ENCODE measurements at places on chromosomes 5 and 9.

DNA sequence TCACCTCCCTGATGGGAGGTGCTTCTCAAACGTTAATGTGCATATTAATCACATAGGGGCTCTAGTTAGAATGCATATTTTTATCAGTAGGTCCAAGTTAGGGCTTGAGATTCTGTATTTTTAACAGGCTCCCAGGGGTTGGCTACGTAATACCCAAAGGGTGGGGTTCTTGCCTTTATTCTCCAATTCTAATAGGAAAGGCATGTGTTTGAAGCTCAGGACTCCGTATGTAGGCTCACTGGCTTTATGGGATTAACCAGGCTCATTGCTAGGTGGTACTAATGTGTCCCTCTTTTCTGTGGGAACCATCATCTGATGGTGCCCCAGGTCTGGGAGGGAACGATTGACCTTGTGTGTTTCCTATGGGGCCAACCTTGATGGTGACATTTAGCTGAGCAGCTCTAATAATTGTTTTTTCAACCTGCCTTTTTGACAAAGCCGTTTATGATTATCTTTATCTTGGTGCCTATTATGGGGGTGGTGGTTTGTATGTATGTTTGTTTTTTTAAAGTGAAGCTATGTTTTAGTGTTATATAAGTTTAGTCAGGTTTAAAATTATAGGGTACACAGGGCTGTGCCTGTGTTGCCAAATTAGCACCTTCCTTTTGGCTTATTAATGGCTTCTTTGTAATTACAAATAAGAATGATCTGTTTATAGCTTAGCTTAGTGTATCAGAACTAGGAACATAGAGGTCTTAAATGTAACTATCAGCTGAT, 20.8 kb downstream of the TJP2 start:
- DNase-seq = no peak

DNA sequence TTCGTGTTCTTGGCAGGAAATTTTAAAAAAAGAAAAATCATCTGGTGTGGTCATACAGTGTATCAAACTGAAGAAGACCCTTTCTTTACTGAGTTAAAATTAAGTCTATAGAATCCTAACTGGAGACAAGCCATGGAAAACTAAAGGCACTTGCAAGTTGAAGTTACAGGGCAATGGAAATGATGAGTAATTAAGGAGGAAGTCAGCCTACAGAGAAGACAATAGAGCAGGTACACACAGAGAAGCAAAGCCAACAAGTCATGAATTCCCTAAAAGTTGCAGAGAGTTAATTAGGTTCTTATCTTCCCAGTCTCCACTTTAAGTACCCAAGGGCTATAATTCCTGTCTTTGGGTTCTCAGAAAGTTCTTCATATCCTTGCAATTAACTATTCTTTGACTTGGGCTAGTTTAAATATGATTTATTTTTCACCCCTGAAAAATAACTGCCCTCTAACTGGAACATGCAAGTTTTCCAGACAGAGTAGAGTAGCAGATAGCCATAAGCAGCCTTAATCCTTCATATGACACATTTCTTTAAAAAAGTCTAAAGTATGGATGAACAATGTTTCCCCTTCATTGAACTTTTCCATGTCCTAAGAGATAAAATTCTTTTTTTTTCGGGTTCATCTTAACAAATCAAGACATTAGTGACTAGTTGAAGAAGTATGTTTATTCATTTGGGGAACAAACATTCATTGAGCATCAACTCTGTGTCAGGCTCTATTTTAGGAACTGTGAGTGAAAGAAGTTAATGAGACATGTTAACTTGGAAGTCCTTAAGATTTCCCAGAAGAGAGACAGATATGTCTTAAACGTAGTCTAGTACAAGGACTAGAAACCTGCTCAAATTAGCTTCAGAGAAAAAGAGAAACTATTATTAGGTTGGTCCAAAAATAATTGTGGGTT, 5.2 kb upstream of the ITGA2 start:
- DNase-seq = no peak

DNA sequence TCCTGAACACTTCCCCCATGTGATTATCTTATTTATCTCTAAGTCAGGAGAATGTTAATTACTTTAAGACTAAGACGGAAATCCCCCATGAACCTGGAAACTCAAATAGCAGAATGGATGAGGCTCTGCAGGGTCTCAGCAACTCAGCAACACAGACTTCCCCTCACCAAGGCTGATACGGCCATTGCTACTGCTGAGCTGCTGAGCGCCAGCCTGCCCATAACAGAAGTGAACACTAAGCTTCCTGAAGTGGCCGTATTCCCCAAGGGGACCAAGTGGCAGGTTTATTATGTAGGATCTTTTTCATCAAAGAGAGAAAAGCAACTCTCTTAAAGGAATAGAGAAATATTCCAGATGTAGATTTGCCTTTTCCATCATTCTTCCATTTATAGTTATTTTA, 311.1 kb downstream of the RFX3 start:
- no peak for DNase-seq

- DNase-seq = no peak
Measured at GRCh38 chr9:75866273-75866871, 24.1 kb upstream of the PCSK5 start.

DNA sequence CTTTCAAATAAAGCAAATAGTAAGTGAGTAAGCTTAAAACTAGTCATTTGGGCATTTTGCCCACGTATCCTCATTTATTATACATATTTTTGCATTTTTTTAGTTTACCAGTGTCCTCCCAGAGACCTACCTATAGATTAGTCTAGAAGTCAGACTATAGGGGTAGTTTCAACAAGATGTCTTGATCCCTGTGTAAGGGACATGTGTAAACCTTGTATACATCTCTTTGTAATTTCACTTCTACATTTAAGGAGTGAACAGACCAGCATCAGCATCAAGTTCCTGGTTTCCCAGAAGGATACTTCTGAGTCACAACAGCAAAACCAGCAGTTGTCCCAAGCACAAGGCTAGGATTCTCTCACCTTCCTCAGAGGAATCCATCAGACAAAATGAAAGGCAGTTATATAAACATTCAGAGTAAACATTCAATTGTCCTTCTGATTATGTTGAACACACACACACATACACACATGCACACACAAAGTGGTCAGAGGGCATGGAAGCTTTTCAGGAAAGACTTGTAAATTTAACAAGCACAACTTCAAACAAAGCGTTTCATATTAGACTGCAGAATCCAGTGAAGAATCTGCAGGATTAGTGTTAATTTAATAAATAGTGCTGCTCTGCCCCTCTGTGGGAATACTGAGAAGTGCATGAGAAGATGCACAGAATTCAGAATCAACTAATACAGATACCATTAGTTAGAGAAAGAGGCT, 55.4 kb downstream of the HINT1 start:
- peak; percentile 36 for DNase-seq

DNA sequence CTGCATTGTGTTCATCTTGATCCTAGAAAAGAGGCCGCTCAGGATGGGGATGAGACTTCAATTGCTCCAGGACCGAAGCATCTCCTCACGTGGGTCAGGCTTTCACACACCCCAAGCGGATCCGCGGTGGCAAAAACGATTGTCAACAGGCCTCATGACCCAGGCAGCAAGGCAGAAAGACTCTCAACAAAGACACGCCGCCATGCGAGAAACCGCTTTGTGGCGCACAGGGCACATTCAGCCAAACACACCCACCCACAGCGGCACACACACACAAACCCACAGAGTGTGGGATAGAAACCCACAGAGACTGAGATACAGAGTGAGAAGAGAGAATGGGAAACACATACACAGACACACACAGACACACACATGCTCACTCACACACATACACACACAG, 483.4 kb downstream of the SPATA31A7 start:
- no peak for DNase-seq

GRCh38 chr5:110376281-110376951, 350.1 kb downstream of the TMEM232 start:
- no peak for DNase-seq

DNA sequence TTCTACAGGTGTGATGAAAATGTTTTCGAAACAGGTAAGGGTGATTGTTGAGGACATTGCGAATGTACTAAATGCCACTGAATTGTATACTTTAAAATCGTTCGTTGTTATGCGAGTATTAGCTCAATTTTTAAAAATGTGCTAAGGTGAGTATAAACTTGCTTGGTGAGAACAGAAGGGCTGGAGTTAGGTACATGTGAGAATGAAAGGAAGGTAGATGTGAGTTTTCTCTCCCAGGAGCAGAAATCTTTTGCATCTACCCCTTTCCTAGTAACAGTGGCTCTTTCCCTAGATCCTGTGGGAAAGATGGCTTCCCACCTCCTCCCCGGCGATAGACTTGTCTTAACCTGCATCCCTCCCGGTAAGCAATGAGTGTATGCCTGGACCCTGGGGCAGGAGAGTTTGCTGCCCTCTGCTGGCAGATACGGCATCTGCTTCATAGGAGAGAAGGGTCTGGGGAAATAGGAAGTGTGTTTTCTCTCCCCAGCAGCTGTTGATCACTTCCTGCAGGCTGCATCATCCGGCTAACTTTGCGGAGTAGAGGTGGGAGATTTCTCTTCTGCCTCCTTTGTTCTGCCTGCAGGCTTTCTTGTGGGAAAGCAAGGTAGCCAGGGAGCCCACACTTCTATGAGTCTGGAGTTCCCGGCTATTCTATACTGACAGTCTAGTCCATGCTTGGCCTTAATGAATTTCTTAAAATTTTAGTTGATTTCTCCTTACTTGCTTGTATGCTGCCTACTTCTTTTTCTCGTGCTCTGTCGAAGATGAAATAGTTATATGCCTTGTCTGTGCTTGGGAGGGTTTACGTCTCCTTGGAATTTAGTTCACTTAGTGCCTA, 373.3 kb upstream of the SEMA6A start:
- no peak for DNase-seq

DNA sequence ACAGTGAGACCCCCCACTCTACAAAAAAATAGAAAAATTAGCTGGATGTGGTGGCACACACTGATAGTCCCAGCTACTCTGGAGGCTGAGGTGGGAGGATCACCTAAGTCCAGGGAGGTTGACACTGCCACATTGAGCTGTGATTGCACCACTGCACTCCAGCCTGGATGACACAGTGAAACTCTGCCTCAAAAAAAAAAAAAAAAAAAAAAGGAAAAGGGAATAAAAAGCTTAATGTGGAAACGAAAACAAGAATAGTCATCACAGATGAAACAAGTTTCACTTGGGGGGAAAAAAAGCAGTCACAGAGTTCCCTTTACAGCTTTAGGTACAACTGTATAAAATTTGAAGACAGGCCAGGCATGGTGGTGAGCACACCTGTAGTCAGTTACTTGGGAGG, 84.2 kb downstream of the FNBP1 start:
- DNase-seq = no peak

DNA sequence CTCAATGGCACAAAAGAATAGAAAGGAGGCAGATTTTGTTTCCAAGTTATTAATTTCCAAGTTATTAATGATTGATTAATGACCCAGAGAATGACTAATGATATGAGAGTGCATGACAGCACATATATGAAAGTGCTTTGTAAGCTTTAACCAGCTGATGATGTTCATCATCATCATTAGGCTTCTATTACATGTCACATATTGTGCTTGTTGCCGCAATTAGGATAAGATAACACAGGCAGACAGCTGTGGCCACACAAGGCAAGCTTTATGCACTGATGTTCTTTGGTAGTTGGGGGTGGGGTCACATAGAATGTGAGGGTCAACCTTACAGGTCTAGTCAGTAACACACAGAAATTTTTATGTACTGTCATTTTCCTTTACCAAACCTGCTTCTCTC, 219.7 kb downstream of the TRPM3 start:
- no peak for DNase-seq

DNA sequence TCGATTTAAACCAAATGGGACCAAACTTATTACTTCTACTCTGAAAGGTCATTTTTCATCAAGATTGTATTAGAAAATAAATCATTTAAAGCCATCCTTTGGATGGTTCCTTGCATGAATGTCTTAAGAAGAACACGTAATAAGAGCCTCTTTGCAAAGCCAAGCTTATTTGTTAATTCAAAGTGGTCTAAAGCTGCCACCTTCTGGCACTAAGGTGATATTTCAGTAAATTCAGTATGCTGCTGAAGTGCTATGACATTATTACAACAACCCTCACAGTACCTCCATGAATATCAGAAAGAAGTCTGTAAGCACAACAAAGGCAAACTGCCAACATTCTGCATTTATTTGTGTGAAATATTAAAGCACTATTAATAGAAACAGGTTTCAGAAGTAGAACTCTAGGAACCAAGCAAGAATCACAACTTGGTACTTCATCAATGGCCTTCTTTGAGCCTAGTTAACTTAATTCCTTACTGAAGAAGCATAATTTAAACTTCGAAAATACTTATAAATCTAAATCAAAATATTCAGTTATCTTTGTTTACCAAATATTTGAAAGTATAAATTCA, 53.1 kb upstream of the TYRP1 start:
- no peak for DNase-seq

DNA sequence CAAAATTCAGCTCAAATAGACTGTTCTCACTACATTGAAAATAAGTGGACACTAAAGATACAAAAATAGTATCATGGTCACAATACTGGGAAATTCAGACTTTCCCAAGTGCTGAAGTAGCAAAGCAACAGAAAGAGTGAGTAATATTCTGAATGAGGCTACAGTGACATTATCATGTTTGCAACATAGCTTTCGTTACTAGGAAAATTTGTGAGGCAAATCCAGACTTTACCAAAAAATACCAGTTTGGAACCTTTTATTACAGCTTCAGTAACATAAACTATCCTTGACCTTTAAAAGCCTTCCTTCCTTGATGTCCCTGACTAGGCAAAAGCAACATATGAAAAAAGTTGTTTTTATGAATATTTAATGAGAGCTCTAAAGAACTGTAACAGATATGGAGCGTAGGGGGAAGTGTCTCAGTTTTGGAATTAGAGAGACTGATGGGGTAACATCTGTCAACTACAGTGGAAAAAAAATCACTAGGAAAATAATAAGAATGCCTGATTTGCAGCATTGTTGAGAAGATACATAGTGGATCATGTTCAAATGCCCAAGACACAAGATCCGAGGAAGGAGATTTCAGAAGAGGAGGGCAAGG, 312.9 kb downstream of the ADGRV1 start:
- DNase-seq = no peak

DNA sequence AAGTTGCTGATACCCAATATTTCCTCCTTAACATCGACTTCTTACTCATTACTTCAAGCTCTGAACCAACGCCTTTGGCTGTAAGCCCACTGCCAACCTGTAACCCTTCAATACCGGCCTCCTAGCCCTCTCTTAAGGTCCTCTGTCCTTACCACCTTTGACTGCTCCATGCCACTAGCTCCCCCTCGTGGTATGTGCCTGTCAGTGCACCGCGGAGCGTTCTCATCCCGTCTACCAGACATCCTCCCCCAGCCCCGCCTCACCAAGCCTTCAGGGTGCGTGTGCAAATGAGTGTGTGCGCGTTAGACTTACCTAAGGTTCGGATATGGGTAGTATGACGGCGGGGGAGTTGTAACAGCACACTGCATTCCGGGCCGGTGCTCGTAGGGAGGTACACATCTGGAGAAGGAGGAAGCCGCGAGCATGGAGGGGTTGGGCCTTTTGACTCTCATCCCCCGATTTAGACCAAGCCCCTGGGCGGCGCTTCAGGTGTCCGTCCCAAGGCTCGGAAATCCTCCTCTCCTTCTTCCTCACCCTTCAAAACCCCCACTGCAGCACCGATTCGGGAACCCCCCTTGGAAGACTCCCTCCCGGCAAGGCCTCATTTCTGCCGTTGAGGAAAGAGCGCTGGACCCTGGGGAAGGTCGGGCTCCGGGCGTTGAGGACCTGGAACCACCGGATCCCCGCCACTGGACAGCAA, 2.8 kb upstream of the MYORG start:
- peak; percentile 95 for DNase-seq

GRCh38 chr5:77168879-77169244, 41.6 kb upstream of the PDE8B start:
- DNase-seq = no peak

- DNase-seq = no peak
Measured at GRCh38 chr5:34957857-34958690, 28.7 kb downstream of the DNAJC21 start.

All from posterior cingulate gyrus (tissue), 11 donors.